ENCODE measurements at places on chromosomes 1 and 21.

GRCh38 chr1:240468656-240469055, 143.3 kb downstream of the GREM2 start:
- no peak for DNase-seq

DNA sequence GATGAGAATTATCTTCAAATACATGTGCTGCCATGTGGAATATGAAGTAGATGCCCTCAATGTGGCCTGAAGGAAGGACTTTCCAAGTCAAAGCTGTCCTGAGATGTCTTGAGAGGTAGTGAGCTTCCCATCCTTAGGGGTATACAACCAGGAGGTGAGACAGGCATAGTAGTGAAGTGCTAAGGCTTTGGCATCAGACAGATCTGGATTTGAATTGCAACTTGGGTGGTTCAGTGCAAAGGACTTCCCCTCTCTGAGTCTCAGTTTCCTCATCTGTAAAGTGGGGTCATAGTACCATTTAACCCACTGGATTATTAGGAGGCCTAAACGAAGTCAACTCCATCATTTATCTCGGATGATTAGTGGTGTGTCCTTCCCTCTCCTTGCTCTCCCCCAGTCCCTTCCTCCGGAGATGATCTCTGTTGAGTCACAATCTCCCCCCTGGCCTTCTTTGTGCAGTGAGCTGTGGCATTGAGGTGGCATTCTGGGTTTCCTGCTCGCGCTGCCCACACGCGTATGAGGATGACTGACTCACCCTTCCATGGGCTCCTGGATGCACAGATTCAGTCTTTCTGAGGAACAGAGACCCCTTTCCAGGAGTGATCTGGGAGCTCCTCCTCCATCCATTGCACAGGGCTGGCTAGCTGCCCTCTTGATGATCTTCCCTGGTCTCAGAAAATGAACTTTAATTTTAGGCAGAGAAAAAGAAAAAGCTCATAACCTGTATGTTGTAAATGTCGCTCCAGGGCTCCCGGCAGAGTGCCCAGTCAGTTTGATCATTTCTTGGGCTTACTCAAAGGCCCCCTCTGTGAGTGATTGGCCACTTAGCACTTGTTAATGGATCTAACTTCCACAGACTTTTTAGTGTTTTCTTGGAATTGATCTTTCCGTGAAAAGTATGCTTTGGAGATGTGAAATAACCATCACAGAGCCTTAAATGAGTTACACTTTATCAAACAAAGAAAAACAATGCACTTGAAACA, 354.6 kb downstream of the PTPRU start:
- DNase-seq, result no peak

GRCh38 chr1:31524186-31524901, 52.0 kb upstream of the TINAGL1 start:
- no peak for DNase-seq

GRCh38 chr1:119910618-119911017, 14.3 kb upstream of the ADAM30 start:
- DNase-seq, result no peak

- DNase-seq, result no peak
Measured at GRCh38 chr21:15079269-15079668, 14.5 kb upstream of the NRIP1 start.

DNA sequence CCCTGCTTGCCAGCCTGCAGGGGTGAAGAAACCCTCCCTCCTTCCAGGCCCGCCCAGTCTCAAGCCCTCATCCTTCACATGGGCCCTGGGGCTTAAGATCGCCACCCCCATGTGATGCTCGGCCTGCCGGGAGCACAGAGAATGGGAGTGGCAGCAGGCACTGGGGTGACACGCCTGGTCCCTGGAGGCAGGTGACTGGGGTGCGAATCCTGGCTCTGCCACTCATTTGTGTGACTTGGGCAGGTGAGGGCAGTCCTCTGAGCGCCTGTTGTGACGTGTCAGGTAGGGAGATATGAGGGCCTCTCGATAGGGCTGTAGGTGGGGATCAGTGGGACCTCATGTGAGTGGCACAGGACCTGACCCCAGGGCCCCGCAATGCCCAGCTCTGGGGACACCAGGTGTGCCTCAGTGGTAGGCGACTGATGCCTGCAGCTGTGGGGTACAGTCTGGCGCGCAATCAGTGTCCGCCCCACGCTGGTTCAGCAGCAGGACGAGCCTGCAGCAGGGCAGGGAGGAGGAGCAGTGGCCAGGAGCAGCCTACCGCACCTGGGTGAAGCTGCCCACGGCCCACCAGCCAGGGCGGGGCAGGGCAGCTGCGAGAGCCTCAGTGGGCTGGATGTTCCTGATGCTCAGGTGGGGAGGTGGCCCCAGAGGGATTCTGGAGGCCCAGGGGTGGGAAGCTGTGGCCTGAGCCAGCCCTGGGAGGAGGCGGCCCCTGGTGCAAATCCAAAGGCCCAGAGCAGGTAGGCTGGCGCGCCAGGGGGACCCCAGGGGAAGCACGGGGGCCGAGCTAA, 6.2 kb downstream of the SH2D5 start:
- no peak for DNase-seq

GRCh38 chr1:167401260-167401873, 117.0 kb downstream of the CD247 start:
- peak; percentile 36 for DNase-seq

GRCh38 chr1:1976031-1976430, 27.6 kb downstream of the CFAP74 start:
- DNase-seq, result no peak

DNA sequence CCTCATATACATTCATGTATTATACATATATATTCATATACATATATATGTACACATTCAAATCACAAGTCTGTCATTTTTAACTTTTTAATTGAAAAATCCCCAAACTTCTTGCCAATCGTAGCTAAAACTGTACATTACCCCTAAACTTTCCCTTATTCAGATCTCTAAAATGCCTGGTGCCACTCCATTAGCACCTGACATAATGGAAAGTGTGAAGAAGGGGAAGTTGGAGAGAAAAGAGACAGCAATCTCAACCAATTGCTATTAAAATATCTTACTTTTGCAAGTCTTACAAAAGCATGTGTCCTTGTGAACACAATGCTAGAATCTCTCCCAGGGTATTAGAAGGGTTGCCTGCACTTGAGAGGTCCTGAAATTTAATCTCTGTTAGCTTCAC, 22.7 kb upstream of the PRKACB start:
- no peak for DNase-seq

- DNase-seq, result no peak
Measured at GRCh38 chr1:6131561-6131960, 48.6 kb downstream of the CHD5 start.

- no peak for DNase-seq
Measured at GRCh38 chr1:25469177-25469576, 38.5 kb downstream of the MACO1 start.

- no peak for DNase-seq
Measured at GRCh38 chr1:74767490-74767889, 34.5 kb downstream of the TYW3 start.

DNA sequence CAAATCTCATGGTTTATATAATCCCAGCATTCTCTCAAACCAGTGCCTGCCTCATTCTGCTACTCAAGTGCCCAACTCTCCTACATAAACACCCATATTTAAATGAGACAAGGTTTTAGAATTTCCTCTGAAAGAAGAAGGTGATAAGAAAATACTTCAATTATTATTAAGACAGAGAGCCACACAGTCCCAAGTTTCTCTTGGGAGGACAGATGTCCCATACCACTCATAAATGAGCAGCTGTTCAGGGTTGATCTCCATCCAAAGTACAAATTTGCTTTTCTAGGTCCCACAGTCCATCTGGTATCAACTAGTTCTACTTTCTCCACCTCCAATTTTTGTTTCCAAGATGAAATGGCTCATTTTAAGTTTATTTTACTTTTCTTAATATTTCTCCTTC, 11.3 kb downstream of the DCAF8 start:
- DNase-seq, result no peak

GRCh38 chr1:242718967-242719366, 194.5 kb upstream of the PLD5 start:
- DNase-seq, result no peak

DNA sequence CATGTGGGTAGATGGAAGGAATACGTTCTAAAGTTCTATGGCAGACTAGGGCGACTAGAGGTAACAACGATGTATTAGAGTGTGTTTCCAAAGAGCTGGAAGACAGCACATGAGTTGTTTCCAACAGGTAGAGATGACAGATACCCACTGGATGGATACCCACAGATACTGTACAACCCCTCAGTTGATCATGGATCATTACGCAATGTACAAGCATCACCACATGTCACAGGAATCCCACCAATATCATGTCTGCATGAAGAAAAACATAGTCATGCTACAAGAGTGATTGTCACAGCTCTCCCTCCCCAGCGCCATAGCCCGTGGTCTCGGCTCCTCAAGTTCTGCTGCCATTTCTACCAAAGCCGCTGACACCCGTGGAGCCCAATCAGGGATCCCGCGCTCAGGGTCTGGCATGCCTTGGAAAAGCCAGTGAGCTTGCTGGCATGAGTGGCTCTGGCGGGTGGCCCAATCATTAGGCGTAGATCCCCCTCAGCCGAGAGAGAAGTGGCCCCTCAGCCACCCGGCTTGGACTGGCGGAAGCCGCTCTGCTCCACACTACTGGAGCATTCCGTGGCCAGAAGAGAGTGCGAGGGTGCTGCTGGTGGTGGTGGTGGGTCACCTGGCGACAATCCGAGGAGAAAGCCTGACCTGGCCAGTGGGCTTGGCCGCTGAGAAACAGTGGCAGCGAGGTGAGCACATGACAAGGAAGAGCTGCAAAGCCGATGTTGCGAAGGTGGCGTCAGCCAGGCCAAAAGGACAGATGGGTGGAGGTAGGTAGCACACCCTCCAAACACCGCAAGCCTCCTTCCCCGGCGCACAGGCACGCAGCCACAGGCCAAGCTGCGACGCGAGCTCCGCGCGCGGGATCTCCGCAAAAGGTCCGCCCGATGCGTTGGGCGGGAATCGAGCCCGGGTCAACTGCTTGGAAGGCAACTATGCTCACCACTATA, 65.7 kb upstream of the FCGR2A start:
- DNase-seq, result no peak

GRCh38 chr1:152044386-152044785, 7.6 kb upstream of the S100A11 start:
- DNase-seq, result no peak

GRCh38 chr1:7770669-7770996, 463 bp upstream of the VAMP3 start:
- DNase-seq, result no peak

GRCh38 chr1:196655494-196655893, 3.7 kb downstream of the CFH start:
- no peak for DNase-seq

DNA sequence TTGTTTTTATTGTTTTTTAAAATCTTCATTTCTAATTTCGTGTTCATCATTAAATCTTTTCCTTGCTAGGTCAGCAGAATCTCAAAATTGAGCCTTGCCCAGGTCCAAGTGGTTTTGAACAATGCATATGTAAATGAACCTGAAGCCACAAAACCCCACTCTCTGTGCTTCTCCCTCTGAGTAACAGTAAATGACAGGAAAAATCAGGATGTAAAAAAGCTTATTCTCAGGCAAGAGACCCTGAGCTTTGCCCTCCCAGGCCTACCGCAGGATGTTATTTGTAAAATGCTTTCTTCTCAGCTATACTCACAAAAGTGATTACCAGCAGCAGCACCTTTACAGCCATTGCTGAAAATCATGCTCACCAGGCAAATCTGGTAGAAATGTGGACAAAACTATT, 47.6 kb downstream of the TYW3 start:
- DNase-seq, result no peak

GRCh38 chr1:160975026-160975425, 20.4 kb upstream of the ITLN2 start:
- DNase-seq, result no peak

GRCh38 chr21:34514576-34515115, 2.6 kb upstream of the KCNE1 start:
- no peak for DNase-seq

DNA sequence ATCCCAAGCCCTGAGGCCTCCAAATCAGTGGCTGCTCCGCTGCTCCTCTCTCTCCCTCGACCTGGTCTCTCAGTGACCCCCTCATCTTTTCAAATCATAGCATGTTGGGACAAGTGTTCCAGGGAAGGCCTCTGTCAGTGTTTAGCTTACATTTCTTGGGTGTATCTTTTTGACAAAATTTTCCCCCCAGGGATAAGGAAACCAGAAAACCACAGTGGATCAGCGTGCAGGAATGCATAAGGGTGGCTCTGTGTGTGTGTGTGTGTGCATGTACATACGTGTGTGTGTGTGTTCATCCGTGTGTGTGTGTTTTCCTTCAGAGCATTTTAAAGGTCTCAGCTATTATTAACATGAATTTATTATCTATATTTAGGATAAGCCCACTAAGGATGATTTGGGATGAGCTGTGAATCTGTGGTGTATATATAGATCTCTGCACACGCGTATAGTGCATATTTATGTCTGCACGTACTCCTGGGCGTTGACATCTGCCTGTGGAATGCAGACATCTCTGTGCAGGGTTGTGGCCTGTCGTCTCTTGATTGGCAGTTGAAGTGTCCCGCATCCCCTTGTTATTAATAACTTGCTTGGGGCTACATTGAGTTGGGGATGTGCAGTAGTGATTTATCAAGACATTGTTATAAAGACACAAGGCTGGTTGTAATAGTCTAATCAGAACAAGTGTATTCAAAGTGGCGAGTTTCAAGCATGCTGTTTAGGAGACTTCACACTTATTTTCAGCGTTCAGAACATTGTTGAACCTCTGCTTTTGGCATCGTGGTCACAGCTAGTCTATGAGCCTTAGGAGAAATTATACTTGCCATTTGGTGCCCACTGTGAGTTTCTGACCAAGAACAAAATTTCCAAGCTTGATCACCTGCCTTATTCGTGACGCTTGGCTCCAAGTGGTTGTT, 55.6 kb downstream of the GALNT2 start:
- no peak for DNase-seq

GRCh38 chr1:111476761-111477309, 3.1 kb downstream of the C1orf162 start:
- peak; percentile 27 for DNase-seq

- DNase-seq, result no peak
Measured at GRCh38 chr1:145695821-145696629, 11.1 kb downstream of the PDZK1 start.

GRCh38 chr21:34821717-34822116, 152.9 kb downstream of the CLIC6 start:
- DNase-seq, result no peak

- DNase-seq, result no peak
Measured at GRCh38 chr1:27539901-27540861, 50.2 kb upstream of the WASF2 start.

- DNase-seq, result no peak
Measured at GRCh38 chr1:239276051-239276450, 110.3 kb upstream of the CHRM3 start.

GRCh38 chr1:89842567-89843272, 21.9 kb downstream of the LRRC8D start:
- DNase-seq, result no peak
